Retinal pigment epithelial cell (primary cell): ENCODE measurements at places on chromosomes 5 and 9.

DNA sequence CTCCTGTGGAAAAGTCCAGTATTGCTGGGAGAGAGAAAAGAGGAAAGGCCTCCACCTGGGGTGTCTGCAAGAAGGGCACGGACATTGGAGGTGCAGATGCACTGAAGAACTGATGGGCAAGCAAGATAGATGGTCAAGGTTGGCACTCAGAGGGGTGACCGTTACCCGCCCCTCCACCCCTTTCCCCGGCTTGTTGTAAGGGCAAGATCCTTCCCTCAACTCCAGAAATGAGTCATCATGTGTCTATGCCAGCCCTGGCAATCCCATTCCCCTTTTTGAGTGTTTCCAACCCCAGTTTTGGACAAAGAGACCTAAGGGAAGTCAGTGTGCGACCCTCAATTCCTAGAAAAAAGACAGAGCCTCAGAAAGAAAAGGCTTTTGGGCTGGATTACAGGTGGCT, 34.9 kb upstream of the ATP6V1G1 start:
- DNase-seq: peak; percentile 36

GRCh38 chr5:27087747-27088146, 49.4 kb upstream of the CDH9 start:
- DNase-seq: peak; percentile 51

- no peak for DNase-seq
These were observed 67.2 kb downstream of the WDR41 start for GRCh38 chr5:77424921-77425320.

DNA sequence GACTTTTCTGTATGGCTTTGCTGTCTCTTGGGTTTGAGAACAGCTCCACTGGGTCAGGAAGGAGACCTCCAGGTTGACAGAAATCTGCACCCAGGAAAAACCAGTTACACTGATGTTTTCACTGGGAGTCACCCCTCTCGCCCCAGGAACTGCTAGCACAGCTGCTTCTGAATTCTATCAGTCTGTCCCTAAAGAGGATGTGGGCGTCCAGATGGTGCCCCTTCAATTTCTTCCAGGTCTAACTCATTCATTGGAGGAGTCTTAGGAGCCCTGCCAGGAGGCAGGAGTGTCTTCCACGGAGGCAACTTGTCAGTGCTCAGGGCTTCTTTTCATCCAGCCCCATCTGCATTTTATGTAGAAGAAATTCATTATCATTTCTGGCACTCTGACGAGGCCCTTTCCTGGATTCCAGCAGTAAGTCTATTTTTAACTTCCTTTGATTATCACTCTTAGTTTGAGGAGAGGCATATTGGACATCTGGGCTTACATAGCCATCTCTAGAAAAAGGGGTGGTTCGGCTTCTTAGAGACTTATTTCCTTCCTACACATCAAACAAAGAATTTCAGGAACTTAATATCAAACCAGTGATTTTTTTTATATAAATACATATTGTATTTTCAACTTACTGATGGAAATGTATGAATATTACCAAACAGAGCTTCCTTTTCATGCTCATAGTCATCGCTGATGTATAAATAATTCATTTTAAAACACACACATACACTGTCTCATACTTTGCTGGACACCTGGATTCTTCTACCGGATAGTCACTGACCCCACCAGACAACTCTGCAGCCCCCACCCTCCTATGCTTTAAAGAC, 148.8 kb downstream of the IRX2 start:
- DNase-seq: no peak

- DNase-seq: no peak
These were observed 27.4 kb downstream of the PDE6A start for GRCh38 chr5:149917073-149917676.

GRCh38 chr9:94140791-94141790, 56.8 kb downstream of the PTPDC1 start:
- DNase-seq: no peak

GRCh38 chr5:68418201-68418600, 202.6 kb downstream of the PIK3R1 start:
- peak; percentile 40 for DNase-seq

GRCh38 chr5:147558826-147559225, 49.0 kb upstream of the DPYSL3 start:
- no peak for DNase-seq

- DNase-seq: no peak
These were observed 41.8 kb downstream of the FBXL17 start for GRCh38 chr5:108340131-108340530.

DNA sequence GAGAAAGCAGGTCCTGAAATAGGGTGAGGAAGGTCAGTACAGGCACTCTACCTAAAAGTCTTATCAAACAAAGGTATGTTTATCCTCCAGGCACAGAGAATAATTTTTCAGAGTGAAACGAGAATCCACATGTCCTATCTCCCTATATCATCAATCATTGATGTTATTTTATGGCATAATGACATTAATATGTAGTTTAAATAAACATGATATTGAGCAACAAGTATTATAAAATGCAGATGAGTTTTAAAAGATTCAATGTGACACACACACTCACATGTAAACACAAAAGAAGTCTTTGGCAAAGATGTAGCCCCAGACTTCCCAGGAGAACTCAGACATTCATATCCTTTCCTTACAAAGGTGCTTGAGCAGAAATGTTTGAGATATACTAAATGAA, 389.1 kb downstream of the ADGRV1 start:
- DNase-seq: no peak

GRCh38 chr9:38347271-38347671, 45.2 kb upstream of the ALDH1B1 start:
- DNase-seq: no peak

DNA sequence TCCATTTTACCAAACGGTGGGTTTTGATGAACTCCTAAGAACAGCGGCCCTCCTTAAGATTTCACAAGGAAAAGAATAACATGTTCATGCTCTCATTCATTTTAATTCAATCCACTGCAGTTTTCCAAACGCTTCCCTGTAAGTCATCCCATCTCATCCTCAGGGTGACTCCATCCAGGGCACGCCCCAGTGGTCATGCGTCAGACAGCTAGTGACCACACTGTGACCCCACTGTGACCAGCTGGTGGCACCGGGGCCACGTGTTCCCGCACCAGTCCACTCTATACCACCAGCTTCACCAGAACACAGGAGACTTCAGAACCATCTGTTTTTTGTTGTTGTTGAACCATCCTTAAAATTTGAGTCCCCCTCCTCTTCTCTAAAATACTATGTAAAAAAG, 14.3 kb downstream of the ATPSCKMT start:
- DNase-seq: no peak

DNA sequence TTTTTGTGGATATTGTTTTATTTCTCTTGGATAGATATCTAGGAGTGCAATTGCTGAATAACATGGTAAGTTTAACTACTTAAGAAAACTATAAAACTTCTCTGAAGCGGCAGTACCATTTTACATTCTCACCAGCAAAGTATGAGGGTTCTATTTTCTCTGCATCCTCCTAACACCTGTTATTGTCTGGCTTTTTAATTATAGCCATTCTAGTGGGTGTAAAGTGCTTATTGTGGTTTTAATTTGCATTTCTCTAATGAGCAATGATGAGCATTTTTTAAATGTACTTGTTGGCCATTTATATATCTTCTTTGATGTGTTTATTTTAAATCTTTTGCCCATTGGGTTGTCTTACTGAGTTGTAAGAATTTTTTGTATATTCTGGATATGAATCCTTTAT, 28.7 kb downstream of the SMIM32 start:
- no peak for DNase-seq

- DNase-seq: no peak
These were observed 385.5 kb upstream of the MEF2C start for GRCh38 chr5:89268460-89268859.

GRCh38 chr9:113922160-113922559, 46.1 kb downstream of the ZNF618 start:
- no peak for DNase-seq

- DNase-seq: no peak
These were observed 652.3 kb upstream of the FTMT start for GRCh38 chr5:121199216-121199999.

DNA sequence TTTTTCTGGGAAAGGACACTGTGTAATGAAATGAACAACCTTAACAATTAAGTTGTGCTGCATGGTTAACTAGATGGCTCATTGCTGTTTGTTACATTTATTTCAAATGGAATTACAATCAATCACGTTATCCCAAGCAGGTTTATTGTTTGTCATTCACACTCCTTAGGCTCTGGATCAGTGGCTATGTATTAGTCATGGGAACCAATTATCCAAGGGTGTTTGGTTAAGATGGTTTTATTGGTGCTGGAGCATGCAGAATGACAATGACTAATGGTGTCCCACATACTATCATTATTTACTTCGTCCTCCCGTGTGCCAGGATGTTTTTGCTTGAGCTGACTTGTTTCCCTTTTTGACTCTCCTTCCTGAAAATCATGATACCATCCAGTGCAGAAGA, 10.6 kb upstream of the TRPC7 start:
- DNase-seq: no peak

GRCh38 chr9:38008168-38009034, 60.6 kb downstream of the SHB start:
- DNase-seq: no peak

GRCh38 chr9:125747765-125748445, 732 bp downstream of the PBX3 start:
- no peak for DNase-seq

DNA sequence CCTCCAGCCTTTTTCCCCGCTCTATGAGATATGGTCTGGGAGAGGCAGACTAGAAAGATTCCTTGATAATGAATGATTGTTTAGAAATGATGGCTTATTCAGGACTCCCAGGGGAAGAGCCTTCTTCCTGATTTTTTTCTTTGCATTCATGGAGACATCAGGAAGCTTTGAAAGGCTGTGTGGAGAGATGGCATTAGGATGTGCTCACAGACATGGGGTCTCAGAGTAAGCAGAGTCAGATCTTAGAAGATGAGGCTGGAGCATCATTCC, 37.1 kb downstream of the PPARGC1B start:
- no peak for DNase-seq

DNA sequence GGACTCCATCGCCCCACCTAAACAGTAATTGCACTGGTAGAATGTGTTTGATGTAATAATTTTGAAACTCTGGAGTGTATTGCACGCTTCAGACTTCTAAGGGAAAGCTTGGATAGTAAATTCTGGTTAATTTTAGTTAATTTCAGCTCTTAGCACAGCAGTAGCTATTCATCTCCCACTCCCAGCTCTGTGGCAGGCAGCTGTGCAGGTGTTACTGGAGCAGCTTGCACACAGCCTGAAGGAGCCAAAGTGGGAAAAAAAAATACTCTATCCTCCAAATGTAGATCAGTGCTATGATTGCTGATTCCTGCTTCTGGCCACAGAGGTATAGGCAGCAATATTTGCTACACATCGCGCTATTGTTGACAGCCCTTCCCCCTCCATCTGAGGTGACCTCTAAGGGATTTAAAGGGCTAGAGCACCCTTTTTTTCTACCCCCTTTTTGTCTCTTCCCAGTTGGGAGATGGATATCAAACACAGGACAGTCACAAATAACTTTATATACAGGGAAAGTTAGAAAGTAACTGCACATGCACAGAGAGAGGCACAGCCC, 97.4 kb downstream of the KCTD16 start:
- no peak for DNase-seq

DNA sequence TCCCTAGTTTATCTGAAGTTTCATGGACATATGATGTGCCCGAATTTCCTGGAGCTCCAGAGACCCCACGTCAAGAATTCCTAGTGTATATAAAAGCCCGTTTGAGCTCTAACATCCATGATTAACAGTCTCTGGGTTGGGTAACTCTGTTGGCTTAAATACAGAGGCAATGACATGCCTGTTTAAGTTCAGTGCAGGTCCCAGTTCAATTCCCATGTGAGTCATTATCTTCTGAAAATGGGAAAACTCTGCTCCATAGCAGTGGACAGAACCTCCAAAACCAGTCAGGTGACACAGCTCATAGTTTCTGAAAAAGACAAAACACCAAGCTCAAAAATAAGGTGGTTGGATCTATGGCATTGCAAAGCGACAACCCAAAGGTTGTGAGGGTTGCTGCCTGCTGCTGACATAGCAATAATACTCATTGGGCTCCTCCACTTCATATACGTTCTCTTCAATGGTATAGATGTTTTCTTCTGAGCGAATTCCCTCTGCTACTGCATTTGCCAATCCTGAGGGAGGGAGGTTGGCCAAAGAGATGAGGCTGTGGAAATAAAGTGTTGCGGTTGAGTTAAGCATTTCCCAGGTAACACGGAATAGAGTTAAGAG, 22.0 kb downstream of the HAVCR2 start:
- DNase-seq: no peak

- no peak for DNase-seq
These were observed 357.8 kb upstream of the ST8SIA4 start for GRCh38 chr5:101260857-101261256.

- DNase-seq: no peak
These were observed 199.0 kb downstream of the DNAH5 start for GRCh38 chr5:13745508-13745907.

DNA sequence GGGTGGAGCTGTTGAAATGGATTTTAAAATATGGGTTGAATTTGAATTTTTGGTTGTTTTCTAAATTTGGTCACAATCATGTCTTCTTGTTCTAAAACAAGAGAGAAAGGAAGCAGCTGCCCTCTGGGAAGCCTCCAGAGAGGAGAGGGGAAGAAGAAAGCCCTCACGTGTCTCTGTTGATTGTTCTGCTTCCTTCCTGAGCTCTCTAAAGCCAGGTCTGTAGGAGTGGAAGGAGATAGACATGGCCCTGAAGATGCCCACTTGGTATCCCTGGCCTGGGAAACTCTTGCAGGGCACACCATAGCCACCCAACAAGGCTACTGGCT, 59.6 kb downstream of the GALNT12 start:
- DNase-seq: no peak

DNA sequence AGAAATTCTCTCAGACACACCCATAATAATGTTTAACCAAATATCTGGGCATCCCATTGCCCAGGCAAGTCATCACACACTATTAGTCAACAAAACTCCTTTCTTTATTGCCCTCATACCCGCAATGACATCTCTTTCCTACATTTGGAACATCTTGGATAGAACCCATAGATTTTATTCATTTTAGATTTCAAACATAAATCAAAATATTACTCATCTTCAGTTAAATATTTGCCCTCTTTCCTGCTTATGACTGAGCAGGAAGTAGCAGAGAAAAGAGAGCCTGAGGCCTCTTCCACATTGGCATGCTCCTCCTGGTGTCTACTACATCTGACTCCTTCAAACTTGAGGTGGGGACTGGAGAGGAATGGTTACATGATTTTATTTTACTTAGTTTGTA, 592.0 kb downstream of the CHSY3 start:
- DNase-seq: no peak

DNA sequence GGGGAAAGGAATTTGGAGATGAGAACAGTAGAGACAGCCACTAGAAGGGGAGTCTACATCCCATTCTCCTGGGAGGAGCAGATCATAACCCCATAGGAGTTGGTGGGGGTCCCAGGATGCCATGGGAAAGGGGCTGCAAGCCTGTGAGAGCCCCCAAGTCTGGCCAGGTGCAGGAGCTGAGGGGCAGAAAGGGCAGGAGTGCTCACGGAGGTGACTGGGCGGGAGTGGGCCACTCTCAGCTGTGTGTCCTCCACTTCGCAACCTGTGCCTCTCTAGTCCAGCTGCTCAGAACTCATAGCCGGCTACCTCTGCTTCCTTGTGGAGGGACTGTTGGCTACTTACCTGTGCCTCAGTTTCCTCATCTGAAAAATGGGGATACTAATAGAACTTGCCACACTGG, 263.9 kb downstream of the FSTL4 start:
- no peak for DNase-seq
